Lower lobe of right lung (tissue), 2 donors: ENCODE measurements at places on chromosomes 3 and 15. TPM values are rescaled to one million over a fixed set of nuclear protein-coding genes. Genes with fewer than 3 reads are reported as not detected.

- H3K4me1 ChIP-seq = peaks cover 18% of the 10 kb centered on the region
- H3K4me3 ChIP-seq = peak overlapping the region; percentile 9
- peak overlapping the region; percentile 80 for H3K27ac ChIP-seq
- DNase-seq = peak; percentile 60
Measured at GRCh38 chr3:153221748-153222162, 59.7 kb downstream of the RAP2B start.

The ADGRG7 gene
- not detected for total RNA-seq

The TEX9 gene
- 11.6 TPM for total RNA-seq

GRCh38 chr3:40913641-40914040, 285.7 kb upstream of the CTNNB1 start:
- H3K27me3 ChIP-seq = no peaks in the 10 kb centered on the region
- no peak for DNase-seq
- no peaks in the 10 kb centered on the region for H3K4me1 ChIP-seq
- no peaks in the 10 kb centered on the region for H3K36me3 ChIP-seq
- no peak overlapping the region for H3K27ac ChIP-seq

DNA sequence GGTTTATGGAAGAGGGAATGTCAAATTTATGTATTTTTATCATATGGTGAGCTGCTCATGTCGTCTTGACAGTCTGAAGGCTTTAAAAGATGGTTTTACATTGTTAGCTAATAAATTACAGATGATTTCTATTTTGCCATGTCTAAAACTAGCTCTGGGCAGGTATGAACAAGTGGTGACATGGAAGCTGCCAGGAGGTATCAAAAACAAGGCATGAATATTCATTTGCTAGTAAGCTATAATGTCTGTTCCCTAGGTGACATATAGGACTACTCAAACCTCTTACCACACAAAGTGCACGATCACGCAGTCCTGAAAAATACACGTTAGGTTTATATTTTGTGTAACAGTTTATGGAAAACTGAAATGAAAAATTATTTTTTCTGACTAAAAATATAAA, 34.8 kb downstream of the ST3GAL6 start:
- no peaks in the 10 kb centered on the region for H3K4me1 ChIP-seq
- H3K27ac ChIP-seq = no peak overlapping the region
- DNase-seq = no peak
- H3K27me3 ChIP-seq = no peaks in the 10 kb centered on the region
- H3K36me3 ChIP-seq = peaks cover 32% of the 10 kb centered on the region
